ENCODE measurements at places on chromosomes 1 and 21. TPM values are rescaled to one million over a fixed set of nuclear protein-coding genes. Genes with fewer than 3 reads are reported as not detected.

The KCNJ9 gene
- total RNA-seq = not detected

The PARP1 gene
- 75.8 TPM for total RNA-seq

The OLIG1 gene
- not detected for total RNA-seq

The TTLL10 gene
- 2.3 TPM for total RNA-seq

The SLAMF8 gene
- total RNA-seq = 3.6 TPM

The FMN2 gene
- 0.49 TPM for total RNA-seq

Measured in ureter (tissue), 1 donor.